Stimulated activated CD4-positive, alpha-beta T cell treated with anti-CD3 and anti-CD28 coated beads, Interleukin-2, amount 100 ng/mL, for 4 hours (primary cell): ENCODE measurements at places on chromosomes 5 and 9.

- no peak for DNase-seq
Measured at GRCh38 chr5:9062873-9063272, 483.0 kb downstream of the SEMA5A start.

- DNase-seq = no peak
Measured at GRCh38 chr9:37707748-37708147, 45.9 kb upstream of the TRMT10B start.

DNA sequence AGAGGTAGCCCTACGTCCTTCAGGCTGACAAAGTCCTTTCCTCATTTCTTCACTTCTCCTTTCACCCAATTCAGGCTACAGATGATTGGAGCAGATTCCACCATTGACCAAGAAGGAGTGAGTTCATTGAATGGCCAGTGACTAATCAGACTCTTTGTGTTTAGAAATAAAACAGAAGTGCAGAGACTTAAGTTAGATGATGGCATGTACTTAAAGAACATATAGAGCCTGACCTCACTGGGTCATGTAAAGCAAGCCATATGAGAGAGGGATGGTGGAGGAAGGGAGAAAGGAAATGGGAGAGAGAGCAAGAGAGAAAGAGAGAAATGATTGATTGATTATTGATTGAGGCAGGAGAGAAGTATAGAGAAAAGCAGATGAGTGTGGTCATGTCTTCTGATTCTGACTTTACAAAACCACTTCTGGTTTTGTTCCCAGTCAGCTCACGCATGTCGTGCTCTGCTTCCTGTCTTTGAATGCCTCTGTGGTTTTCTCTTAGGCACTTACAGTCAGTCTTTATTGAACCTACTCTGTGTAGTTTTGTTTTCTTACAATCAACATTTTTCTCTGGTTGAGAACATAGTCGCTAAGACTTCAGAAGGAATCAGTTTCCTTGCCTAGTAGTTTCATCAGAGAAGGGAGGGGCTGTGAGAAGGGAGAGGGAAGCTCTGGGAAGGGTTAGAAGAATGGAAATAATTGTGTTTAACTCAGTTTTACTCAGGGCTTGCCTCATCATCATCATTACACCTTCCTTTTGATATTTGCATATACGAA is 149.2 kb upstream of the KLF9 start:
- peak; percentile 36 for DNase-seq

DNA sequence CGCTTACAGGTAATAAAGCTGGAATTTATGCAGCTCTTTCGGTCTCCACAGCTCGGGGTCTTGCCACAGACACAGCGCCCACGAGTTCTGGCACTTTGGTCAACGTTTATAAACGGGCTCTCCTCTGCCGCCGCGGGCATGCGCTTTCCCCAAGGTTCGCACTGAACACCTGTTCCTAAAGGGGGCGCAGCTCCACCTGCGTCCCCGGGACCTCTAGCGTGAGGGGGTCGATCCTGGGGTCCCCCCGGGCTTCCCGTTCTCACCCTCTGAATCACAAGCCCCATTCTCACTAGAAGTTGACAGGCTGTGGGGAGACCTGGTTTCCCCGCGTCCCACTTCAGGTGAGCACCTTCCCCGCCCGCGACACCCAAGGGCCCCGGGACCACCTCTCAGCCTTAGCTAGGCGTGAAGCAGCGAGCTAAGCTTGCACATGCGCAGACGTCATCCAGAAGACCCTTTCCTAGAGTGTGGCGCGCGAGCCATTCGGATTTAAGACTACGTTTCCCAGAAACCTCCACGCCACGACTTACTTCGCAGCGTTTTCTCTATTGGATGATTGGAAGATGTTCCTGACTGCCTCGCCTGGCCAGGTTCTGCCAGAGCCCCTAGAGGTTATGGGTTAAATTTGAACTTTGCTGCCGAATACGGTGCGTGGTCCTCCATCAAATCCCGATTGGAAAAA is 21.3 kb upstream of the ZNF782 start:
- DNase-seq = no peak

- no peak for DNase-seq
Measured at GRCh38 chr9:99365233-99365980, 143.3 kb downstream of the SEC61B start.

- peak; percentile 75 for DNase-seq
Measured at GRCh38 chr9:131678499-131679111, 61.3 kb downstream of the RAPGEF1 start.

DNA sequence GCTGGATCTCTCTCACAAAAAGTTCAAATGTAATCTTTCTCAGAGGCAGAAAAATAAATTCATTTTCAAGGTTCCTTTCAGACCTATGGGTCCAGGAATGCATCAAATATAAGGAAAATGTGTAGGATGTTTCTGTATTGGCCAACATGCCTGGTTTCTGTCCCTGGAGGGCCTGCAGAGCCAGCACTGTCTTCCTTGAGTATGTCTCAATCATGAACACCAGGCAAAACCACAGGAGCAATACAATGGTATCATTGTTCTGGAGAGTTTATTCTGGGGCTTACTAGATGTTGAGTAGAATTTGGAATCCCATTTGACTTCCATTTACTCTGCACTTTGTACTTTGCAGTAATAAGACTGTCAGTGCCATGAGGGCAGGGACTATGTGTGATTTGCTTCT is 23.5 kb downstream of the INSYN2B start:
- DNase-seq = no peak
